Stimulated activated CD8-positive, alpha-beta memory T cell treated with anti-CD3 and anti-CD28 coated beads, Interleukin-4, amount 100 ng/mL, for 24 hours (primary cell): ENCODE measurements at places on chromosomes 16 and 17.

DNA sequence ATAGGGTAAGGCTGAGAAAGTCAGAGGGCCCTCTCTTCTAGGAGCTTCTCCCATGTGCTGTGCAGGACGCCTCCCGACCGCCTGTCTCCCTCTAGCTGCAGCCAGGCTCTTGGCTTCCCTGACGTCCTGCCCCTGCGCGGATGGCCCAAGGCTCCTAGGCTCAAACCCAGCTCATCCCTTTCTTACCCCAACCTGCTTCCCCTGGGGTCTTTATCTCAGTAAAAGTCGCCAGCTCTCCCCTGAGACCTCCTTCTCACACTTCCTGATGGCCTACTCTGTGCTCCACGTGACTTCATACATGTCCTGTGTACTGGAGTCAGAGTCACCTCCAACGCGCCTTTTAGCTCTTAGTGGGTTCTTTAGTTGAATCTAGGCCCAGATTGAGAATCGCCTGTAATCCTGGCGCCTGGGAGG lies 1.1 kb upstream of the ZNF747 start:
- DNase-seq, result no peak

GRCh38 chr16:85913688-85914422 lies 14.9 kb downstream of the IRF8 start:
- no peak for DNase-seq

DNA sequence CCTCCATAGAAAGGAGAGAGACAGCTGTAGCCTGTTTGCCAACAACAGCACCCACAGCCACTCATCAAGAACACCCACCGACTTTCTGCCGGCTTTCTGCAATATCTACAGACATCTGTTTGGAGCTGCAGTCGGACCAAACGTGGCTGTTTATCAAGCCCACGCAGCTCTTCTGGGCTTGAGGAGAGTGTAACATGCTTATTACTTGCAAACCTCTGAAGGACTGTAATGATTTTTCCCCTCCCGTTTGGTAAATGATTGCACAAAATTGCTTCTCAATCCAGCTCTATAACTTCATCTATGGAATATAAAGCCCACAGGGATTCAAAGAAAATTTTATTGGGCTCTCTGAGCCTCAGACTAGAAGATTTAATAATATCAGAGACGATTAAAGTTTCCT lies 100.5 kb downstream of the VAT1L start:
- no peak for DNase-seq

DNA sequence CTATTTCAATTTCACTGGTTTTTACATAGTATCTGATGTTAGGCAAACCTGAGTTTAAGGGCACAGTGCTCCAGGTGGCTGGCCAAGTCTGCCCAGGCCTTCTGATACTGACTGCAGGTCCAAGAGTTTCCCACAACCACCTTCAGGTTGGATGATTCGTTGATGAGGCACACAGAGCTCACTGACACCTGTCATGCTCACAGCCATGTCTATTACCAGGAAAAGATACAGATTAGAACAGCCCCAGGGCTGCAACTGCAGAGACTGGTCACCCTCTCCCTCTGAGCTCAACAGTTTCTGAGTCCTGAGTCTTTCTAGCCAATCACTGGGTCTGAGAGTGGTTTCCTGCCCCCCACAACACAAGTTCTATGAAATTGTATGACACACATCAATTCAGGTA lies 37.2 kb downstream of the MEAK7 start:
- no peak for DNase-seq

- DNase-seq, result no peak
Measured at GRCh38 chr16:23520500-23520899, 10.2 kb upstream of the GGA2 start.

- no peak for DNase-seq
Measured at GRCh38 chr17:61491981-61492380, 39.8 kb downstream of the TBX4 start.

GRCh38 chr16:85682516-85682915 lies 6.2 kb downstream of the GINS2 start:
- no peak for DNase-seq
